ENCODE measurements at places on chromosomes 7 and 10.

- no peak for DNase-seq
Measured at GRCh38 chr7:155191901-155192478, 105.7 kb upstream of the INSIG1 start.

DNA sequence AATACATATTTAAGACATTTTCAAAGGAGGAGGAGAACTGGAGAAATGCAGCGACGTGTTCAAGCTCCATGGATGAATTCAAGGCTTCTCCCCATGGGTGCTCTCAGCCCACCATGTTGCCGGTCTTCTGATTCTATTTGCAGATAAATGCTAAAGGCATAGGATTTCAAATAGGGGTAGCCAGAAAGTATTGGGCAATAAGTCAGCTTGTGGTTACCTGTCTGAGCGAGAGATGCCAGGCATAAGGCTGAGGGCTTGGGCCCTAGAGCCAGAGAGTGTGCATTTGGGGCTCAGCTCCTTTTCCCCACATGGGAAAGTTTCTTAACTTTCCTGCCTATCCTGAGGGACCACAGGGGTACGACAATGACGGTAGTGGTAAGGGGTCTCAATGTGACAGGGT, 180.0 kb downstream of the PARD3 start:
- DNase-seq: no peak

GRCh38 chr7:149735181-149735602, 38.2 kb downstream of the ZNF467 start:
- DNase-seq: no peak

DNA sequence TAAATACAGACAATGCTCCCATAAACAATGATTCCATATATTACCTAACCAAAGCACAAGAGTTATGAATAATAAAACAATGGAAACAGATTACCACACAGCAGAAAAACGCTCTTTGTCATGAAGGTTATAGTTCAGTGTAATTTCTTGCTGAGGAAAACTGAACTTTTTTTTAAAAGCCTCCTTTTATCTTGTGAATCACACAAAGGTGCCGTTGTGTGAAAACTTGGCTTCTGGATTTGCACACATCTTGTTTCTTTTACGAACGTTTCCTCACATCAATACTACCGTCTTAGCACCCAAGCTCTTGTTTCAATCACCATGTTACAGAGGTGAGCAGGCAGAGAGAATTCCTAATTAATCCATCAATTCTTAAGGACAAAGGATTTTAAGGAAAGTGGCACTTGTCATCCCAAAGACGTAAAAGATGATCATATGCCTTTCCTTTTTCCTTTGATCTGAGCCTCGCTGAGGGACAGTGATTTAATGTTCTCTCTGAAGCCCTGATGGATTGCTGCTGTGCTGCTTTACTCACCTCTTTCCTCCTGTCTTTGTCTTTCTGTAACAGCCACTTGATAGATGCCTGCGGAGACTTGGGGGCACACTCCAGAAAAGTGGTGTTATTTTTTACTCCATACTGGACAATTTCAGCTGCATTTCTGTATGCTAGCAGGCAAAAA, 110.1 kb downstream of the CD36 start:
- DNase-seq: no peak

DNA sequence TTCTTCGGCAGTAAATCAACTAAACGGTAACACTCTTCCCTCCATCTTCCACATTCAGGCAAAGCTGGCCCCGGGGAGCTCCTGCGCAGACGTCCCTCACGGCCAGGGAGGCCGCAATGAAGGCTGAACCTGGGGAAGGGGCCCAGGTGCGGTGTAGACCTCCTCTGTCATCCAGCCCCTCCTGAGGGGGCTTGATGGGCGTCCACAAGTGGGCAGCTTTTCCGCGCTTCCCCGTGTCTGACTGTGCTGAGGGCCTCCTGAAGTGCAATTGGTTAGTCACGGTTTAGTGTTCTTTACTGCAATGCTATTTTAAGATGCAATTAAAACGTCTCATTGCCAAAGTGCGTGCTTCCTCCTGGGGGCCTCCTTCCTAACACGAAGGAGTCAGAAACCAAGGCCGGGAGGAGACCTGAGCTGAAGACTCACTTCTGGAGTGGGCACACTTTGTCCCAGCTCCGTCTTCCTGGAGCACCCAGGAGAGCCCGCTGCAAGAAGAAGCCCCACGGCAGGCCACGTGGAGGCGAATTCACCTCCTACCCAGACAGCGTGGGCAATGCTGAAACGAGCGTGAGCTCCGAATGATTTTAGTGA, 173.3 kb downstream of the ELFN1 start:
- no peak for DNase-seq

DNA sequence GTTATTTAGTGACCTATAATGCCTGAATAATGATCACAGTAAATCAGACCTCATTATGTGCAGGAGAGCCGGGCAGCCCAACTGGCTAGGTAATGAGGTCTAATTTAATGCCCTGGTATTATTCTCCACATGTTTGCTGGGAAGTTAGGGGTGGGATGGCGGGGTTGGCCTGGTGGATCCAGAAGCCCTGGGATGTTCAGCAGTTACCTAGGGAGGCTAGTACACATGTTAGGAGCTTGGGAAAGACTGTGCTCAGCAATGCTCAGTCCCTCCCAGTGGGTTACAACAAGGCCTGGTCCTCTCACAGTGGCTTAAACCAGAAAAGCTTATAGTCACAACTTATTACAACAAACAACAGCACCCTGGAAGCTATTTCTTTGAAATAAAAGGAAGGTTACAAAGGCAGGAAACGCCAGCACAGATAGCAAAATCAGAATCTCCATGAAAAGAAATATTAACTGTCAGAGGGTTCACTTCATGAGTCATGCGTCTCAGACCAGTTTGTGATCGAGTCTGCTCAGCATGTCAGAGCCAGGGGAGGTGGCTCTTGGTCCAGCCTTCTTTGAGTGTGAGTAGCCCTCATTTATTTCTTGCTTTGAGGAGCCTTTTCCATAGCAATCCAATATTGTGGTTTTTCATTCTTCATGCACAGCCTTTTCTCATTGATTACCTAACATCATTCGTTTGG, 418.6 kb upstream of the NPVF start:
- DNase-seq: no peak

- DNase-seq: no peak
Measured at GRCh38 chr10:116071453-116072148, 201.4 kb downstream of the GFRA1 start.

- no peak for DNase-seq
Measured at GRCh38 chr7:119756687-119757086, 516.3 kb upstream of the KCND2 start.

DNA sequence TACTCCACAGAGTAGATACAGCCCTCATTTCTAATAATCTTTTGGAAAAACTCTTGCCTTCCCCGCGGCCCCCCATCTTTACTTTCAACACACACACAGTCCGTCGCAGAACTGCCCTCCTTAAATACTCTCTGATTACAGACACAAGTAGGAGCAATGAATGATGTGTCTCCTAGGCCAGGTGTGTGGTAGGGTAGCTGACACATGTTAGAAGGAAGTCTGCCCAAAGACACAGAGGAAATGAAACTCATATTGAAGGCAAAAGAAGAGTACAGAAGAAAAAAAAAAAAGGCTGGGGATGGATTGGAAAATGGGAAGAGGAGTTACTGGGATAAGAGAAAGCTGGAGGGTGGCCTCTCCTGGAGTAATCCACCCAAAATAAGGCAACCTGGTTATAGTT, 14.6 kb downstream of the OPALIN start:
- no peak for DNase-seq

- no peak for DNase-seq
Measured at GRCh38 chr7:55963584-55964168, 709 bp upstream of the NIPSNAP2 start.

DNA sequence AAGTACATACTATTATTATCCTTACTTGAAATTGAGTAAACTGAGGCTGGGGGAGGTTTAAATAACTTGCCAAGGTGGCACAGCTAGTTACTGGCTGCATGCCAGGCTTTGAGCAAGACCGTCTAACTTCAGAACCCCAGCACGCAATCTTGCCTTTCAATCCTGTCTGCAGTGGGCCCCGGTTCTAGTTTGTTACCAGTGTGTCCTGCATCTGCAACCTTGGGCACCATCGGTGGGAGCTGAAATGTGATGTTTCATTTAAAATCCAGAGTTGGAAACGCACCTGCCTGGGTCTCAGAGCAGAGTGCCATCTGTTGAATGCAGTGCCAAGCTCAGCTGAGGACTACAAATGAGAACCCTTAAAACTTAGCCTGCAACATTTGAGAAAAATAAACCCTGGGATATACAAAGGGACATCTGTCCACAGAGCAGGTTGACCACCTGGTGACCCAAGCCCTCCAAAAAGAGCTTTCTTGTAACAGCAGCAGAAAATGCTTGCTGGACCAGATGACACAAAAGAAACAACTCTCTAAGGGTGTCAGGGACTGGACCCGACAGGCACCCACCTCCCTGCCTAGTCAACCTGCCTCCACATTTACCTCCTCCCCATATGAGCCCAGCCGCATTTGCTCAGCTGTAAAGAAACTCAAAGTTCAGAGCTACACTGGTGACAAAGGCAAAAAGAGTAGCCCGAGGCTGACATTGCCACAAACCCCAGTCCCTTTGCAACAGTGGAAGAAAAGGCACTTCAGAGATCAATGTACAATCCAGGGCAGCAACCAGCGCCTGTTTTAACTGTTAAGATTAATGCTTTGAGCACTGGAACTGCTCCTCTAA, 1.7 kb downstream of the SH3PXD2A start:
- no peak for DNase-seq

DNA sequence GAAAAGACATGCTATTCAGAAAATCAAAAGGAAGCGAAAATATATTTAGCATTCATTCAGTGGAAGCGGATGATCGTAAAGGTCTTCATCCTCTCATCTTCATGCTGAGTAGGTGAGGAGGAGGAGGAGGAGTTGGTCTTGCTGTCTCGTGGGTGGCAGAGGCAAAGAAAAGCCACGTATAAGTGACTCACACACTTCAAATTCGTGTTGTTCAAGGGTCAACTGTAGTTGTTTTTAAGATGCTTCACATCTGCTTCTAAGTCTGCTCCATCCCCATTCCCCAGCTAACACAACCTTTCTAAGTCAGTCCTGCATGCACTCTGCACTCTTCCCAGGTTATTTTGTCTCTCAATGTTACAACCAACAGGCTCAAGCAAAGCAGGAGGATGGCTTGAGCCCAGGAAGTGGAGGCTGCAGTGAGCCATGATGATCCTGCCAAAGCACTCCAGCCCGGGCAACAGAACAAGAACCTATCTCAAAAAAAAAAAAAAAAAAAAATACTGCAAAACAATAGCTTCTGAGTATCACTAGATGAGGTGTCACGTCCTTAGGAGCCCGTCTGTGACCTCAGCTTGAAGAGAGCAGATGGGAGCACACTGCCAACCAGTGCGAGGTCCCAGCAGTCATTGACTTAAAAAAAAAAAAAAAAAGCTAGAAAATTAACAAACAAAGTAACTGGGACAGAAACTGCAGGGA, 70.5 kb downstream of the SFMBT2 start:
- no peak for DNase-seq

DNA sequence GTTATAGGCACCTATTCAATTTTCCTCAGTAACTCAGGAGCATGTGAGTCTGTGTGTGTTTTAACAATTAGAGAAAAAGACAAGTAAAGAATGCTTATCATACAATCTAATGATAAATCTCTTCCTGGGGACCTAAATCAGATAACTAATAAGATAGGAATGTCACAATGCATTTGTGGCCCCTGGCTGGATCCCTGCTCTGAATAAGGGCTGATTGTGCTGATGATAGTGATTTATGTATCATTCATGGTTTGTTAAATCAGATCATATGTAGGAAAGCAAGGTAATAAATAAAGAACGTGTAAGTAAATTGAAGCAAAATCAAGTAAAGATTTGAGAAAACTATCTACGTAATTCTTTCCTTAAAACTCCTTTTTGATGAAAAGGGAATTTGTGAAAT, 145.9 kb downstream of the C7orf25 start:
- no peak for DNase-seq

DNA sequence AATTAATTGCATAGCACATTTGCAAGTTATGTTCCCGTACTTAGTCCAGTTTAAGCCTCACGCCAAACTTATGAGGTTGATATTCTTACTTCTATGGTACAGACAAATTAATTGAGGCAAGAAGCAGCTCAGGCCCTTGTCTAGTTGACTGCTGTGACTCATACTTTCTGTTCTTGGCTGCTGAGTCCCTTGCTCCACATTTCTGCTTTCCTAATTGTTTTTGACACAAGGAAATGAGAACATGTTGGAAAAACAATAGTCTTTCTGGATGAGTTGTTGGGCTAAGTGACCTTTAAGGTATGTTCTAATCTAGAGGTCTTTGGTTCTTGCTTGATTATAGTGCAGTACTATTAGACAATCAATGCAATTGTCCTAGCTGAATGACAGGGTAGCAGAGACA, 331.8 kb downstream of the NRG3 start:
- DNase-seq: no peak

DNA sequence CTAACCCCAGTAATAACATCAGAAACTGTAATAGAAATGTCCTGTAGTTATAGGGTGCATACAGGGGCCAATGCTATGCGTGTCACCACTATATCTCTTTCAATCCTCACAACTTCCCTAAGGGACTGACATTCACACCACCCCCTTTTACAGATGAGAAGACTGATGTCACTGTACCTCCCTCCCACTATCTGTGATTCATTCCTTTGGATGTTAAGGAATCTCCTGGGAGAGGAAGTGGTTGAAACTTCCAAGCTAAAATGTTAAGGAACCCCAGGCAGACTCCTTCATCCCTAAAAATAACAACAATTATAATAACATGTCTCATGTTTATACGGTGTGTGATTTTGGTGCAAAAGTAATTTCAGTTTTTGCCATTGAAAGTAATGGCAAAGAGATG, 5.4 kb downstream of the COL13A1 start:
- no peak for DNase-seq

GRCh38 chr7:5774790-5775189, 6.7 kb downstream of the RNF216 start:
- DNase-seq: no peak

DNA sequence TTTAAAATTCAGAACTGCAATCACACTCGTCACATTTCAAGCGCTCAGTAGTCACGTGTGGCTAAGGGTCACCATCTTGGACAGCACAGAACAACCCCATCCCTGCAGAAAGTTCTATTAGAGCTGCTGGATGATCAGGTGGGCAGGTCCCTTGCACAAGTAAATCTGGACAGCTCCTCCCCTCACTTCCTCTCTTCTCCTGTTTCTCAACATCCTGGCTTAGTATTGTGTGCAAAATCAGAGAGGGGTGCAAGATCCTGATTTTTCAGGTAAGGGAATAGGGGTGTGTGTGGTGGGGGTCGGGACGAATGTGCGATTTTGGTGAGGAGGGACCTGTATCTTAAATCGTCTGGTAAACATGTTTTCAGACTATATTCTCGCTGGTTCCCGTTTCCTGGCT, at the start of gene GIMAP4:
Gene GIMAP4 (plus strand): TSS at position 222 of the 400 bp plus-strand sequence. CDS start 2,512 bp downstream, outside the sequence.
- no peak for DNase-seq

DNA sequence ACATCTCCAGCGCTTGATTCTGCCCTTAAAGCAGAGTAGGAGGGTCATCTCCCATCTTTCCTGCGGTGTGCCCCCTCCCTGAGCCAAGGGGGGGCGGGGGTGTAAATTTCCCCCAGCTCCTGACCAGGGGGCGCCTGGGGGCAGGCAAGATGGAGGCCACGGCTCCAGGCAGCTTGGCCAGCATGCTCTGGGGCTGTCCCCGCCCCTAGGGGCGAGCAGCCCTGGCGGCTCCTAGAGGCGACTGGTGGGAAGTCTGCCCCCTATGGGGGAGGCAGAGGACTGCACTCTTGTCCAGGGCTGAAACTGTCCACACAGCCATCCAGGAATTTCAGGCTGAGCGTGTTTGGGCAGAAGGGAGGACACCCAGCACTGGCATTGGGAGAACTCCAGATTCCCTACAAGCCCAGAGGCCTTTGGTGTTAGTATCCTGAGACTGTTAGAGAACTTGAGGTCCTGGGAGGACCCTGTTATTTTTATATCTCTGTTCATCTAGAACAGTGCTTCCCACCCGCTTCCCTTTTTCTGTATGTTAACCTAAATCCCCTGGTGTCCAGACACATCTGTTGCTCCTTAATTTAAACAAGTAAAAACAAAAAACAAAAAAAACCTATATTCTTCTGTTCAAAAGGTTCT, 4.6 kb downstream of the STRA8 start:
- DNase-seq: no peak

Data from iPS DF 19.7 (cell line).